ENCODE measurements at places on chromosomes 3 and 15. TPM values are rescaled to one million over a fixed set of nuclear protein-coding genes. Genes with fewer than 3 reads are reported as not detected.

- DNase-seq, result no peak
These were observed 39.3 kb downstream of the C2CD4B start for GRCh38 chr15:62125773-62126172.

SAMD7 gene
- not detected for total RNA-seq

GRCh38 chr3:36820083-36820482, 55.7 kb upstream of the DCLK3 start:
- no peak for DNase-seq

GRCh38 chr15:42088801-42089640, 5.3 kb downstream of the PLA2G4D start:
- no peak for DNase-seq

- DNase-seq, result peak; percentile 53
These were observed 269.2 kb upstream of the CTNNB1 start for GRCh38 chr3:40930131-40930538.

DNA sequence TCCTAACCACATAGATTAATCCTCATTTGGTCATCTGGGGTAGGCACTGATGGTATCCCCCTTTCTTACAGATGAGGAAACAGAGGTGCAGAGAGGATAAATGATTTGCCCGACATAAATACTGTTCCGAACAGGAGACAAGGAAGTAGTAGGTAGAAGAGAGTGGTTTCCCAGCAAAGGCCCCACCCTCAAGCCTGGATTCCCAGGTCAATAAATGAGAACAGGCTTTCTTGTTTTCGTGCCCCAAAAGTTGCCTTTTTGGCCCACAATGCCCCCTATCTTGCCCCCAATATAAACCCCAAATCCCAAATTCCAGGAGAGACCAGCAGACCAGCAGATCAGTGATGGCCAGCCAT, 125.5 kb upstream of the PRR20G start:
- DNase-seq, result peak; percentile 23

ZNF774 gene
- total RNA-seq, result 3.6 TPM

DNA sequence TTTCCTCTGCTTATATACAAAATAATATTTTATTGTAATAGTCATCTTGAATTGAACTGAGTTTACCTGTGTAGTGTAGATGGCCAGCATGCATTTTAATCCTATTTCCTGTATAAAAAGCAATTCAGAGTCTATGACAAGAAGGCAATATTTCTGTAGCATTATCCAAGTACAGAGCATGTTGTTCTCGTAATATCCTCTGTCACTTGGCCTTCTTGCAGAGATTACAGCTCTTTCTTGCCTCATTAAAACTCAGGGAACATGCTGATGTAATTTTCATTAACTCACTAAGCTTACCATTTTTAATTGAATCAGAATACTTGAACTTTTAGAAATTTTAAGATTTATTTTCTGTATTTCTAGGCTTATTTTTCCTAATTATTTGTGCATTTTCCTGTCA, 203.3 kb upstream of the AGTR1 start:
- DNase-seq, result no peak

DNA sequence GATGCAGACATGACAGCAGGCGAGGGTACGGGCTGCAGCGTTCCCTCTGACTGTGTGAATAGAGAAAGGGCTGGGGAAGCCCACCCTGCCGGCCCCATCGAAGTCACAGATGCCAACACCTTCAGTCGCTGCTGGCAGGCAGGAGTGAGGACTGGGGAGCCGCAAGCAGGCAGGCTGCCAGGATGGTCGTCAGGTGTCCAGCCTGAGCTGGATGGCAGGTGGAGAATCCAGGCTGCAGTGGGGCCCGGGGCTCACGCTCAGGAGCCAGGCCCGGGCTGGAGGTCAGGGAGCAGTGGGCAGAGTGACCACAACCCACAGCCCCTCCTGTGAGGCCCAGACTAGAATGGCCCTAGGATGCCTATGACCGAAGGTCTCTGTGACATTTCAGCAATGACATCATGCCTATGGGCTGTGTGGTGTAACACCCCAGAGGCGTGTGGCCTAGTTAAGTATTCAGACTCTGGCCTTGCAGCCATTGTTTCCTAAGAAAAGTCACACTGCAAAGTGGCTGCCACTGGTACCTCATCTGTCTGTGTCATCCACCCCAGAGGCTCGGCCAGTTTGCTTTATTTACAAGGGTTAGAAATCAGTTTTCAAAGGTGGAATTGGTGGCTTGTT, 15.7 kb downstream of the PRR23E start:
- no peak for DNase-seq

GOLGA8H gene
- total RNA-seq, result 0.57 TPM

DNA sequence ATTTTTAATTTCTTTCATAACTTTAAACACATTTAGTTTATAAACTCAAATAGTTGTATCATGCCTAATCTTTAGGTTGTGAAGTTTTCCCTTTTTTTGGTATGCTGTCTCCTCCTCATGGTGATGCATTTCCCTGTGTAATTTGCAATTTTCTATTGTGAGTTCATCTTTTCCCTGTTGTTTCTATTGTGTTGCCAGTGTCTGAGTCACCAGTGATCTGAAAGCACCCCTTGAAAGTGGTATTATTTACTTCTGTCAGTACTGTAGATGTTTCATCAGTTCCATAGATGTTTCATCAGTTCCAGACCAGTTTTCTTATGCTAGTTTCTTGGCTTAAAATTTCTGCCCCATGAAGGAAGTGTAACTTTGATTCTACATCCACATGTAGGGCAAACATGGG, 80.6 kb downstream of the OXSM start:
- DNase-seq, result no peak

GRCh38 chr3:115922681-115923347, 299.5 kb downstream of the GAP43 start:
- DNase-seq, result peak; percentile 84

SUSD5 gene
- total RNA-seq, result 2.1 TPM

DNA sequence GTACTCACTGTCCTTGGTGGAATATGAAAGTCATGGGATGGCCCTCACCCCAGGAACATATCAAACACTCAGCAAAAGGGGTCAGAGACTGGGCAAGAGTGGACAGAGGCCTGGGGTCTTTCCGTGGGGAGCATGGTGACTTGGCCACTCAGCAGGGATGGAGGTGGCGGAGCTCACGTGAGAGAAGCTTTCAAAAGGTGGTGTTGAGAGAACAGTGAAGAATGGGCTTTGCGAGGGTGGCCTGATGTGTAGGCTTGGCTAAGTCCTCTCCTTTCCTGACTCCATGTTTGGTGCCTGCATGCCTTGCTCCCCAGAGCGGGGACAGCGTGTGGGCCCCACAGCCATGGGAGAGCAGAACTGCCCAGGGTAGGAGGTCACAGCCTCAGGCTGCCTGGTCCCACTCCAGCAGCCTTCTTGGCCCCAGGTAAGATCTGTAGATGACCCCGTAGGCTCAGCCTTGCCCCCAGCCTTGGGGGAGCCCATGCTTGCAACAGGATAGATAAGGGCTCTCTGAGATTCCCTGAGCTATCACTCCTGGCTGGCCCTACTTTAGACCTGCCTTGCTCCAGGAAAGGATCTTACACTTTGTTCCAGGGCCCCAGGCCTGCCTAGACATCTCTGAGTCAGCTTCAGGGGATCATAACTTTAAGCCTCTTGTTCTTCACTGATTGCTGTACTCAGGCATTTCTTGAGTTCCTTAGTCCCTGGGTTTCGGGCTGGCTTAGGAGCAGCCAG, 17.0 kb downstream of the RPLP1 start:
- peak; percentile 26 for DNase-seq

- DNase-seq, result no peak
These were observed 91.8 kb downstream of the DNAJB8 start for GRCh38 chr3:128374746-128375445.

DNA sequence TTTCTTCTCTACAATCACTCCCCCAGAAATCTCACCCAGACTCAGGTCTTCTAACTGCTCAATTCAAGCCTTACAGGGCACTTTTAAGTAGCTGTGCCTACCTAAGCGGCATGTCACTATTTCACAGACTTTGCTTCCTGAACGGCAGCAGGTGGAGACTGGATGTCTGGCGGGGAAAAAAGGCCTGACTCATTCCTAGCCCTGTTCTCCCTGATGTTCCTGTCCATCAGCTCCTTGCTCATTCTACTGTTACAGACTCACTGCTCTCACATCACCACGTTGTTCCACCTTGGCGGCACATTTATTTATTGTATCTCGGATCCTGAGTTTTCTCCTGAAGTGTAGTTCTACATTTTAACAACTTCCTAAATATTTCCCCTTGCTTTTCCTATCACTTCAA, 52.6 kb upstream of the ATP11B start:
- no peak for DNase-seq

DNA sequence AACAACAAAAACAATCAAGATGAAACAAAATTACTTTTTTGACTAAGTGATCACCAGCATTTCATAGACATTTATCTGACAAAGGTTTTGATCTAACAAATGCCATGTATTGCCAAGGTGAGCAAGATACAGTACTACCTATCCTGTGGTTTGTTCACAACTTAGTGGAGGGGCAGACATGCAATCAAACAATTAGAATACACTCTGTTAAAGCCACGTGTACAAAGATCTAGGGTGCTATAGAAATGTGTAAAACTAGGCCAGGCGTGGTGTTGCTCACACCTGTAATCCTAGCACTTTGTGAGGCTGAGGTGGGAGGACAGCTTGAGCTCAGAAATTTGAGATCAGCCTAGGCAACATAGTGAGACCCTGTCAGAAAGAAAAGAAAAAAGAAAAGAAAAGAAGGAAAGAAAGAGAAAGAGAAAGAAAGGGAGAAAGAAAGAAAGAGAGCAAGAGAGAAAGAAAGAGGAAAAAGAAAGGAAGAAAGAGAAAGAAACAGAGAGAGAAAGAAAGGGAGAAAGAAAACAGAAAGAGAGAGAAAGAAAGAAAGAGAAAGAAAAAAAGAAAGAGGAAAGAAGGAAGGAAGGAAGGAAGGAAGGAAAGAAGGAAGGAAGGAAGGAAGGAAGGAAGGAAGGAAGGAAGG, 1.4 kb upstream of the TRIM69 start:
- DNase-seq, result no peak

- no peak for DNase-seq
These were observed 11.1 kb upstream of the ZNF620 start for GRCh38 chr3:40494698-40495097.

DNA sequence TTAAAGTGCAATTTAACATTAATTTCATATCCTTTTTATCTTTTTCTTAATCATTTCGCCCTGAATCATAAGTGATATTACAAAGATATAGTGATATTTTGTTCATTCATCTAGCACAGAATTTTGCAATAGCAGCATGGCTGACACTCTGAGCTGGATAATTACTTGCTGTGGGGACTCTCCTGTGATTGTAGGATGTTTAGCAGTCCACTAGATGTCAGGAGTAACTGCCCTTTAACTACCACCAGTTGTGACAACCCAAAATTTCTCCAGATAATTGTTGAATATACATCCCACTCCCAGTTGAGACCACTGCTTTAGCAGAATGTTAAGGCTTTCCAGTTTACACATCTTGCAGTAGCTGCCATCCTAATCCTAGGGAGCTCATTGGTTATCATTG, 196.8 kb upstream of the MBNL1 start:
- DNase-seq, result no peak

GRCh38 chr3:155252535-155252934, 40.9 kb downstream of the STRIT1 start:
- DNase-seq, result no peak

- DNase-seq, result no peak
These were observed 607 bp upstream of the IMP3 start for GRCh38 chr15:75640483-75641178.

SLC28A1 gene
- total RNA-seq, result not detected

PDZRN3 gene
- 10.4 TPM for total RNA-seq
